NCI-H1092 treated with DMSO at 0.1 percent for 48 hours (cell line): ENCODE measurements at places on chromosomes 16 and 17.

DNA sequence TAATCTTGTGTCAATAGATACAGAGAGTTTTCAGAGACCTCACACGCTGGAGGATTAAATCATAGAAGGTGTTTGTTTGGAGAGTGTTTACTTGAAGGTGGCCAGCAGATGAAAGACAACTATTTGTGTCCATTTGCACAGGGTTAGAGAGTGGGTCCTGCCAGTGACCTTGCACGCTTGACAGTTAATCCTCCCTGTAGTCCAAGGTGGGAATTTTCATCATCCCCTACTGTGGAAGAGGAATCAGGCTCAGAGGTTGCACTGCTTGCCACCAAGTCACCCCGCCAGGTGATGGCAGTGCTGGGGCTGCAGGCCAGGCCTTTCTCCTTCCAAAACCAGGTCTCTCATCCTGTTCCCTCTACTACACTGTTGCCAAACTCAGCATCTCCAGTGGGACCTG lies 12.3 kb downstream of the CDH1 start:
- no peak for DNase-seq

DNA sequence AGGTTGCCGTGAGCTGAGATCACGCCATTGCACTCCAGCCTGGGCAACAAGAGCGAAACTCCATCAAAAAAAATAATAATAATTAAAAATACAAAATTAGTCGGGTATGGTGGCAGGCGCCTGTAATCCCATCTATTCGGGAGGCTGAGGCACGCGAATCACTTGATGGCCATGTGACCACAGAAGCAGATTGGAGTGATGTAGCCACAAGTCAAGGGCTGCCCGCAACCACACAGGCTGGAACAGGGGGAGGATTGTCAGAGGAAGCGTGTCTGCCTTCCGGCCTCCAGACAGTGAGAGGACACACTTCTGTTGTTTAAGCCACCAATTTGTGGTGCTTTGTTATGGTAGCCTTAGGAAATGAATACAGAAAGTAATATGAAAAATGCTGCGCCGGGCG lies 11.8 kb upstream of the NAGS start:
- DNase-seq, result no peak

GRCh38 chr17:81207610-81208581 lies 14.9 kb downstream of the CEP131 start:
- peak; percentile 7 for DNase-seq

DNA sequence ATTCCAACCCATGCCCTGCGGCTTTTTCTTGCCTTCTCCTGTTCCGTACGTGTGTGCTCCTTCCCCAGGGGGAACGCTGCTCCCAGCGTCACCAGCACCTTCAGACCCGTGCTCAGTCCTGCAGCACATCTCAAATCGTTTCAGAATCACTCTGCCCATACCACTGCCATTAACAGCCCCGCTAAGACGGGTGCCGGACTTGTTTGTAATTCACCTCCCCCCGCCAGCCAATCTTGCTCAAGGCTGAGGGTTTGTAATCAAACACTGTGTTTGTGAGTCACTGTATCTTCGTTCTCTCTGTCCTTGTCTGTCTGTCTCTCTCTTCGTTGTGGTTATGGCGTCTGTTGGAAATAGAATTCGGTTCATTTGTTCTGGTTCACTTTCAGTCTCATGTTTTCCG lies 17.3 kb downstream of the CARD14 start:
- DNase-seq, result no peak

DNA sequence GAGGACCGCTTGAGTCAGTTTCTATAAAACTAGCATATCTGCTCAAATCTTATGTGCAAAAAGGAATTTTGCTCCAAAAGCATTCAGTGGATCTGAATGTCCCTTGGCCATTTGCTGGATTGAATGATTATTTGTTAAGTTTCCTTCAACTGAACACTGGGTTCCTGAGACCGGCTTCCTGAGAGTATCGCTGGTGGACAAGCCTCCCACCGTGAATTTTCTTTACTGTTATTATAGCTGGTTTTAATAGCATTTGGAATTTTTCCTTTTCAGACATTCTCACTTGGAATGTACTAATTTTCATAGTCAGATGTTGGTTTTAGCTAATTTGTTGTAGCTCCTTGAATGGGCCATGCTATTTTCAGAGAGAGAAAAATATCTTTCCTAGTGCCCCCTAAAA lies 9.8 kb upstream of the MYOCD start:
- DNase-seq, result no peak

DNA sequence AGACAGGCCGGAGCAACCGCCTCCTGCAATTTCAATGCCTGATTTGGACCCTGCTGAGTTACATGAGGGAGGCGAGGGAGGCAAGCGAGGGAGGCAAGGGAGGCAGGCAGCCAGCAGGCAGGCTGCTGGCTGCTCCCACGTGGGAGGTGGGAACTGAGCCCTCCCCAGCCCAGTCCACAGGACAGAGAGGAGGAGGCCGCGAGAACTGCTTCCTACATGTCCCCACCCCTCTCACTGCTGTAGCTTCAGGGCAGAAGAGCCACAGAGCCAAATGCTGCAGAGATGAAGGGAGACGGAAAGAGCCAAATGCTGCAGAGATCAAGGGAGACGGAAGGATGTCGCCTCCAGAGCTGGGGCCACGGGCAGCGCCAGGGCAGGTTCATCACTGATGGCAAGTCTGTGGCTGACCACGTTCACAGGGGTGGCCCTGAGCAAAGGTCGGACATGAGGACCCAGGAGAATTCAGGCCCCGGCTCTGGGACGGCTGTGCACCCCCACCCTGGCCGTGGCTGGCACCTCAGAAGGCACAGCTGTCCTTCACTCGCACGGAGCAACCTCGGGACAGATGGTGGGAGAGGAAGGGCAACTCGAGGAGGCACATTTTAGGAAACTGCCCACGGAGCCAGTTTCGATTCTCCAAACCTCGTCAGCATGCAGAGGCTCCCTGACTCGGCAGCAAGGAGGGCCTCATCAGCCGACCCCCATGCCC lies 21.5 kb downstream of the RPH3AL start:
- no peak for DNase-seq

GRCh38 chr17:57329380-57330214 lies 73.3 kb downstream of the MSI2 start:
- no peak for DNase-seq

- no peak for DNase-seq
Measured at GRCh38 chr16:85622683-85623082, 9.6 kb downstream of the GSE1 start.

GRCh38 chr17:82213251-82214011 lies 789 bp upstream of the CCDC57 start:
- DNase-seq, result peak; percentile 39

DNA sequence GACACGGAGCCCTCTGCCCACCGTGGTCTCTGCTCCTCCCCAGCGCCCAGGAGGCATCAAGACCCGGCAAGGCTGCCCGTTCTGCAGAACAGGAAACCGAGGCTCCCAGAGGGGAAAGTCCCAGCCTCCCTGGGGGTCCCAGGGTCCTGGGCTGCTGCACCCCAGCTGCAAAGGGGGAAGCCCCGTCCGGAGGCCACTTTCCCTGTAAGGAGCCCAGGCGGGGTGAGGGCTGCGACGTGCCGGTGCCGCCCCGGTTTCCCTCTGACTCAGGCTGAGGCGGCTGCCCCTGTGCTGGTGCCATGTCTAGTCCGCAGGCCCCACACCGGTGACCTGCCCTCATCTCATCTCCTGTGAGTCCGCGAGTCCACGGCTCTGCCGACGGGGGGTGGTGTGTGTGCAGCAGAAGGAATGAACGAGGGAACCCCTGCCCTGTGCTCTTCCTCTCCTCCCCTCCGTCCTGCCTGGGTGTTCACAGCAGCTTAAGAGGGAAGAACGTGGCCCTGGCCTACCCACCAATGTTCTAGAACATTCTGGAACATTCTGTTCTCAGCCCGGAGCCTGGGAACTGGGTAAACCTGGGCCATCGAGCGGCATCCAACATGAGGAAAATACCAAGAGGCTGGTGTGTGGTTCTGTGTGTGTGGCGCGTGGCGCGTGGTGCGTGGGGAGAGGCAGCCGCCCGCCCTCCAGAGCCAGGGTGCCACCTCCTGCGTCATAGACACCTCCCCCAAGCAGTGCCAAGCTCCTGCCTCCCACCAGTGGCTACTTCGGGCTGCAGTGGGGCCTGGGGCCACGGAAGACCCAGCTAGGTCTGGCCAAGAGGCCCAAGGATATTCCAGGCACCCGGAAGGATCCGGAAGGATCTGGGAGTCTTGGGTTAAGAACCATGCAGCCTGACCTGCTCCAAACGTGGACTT lies 7.0 kb upstream of the CBFA2T3 start:
- no peak for DNase-seq

DNA sequence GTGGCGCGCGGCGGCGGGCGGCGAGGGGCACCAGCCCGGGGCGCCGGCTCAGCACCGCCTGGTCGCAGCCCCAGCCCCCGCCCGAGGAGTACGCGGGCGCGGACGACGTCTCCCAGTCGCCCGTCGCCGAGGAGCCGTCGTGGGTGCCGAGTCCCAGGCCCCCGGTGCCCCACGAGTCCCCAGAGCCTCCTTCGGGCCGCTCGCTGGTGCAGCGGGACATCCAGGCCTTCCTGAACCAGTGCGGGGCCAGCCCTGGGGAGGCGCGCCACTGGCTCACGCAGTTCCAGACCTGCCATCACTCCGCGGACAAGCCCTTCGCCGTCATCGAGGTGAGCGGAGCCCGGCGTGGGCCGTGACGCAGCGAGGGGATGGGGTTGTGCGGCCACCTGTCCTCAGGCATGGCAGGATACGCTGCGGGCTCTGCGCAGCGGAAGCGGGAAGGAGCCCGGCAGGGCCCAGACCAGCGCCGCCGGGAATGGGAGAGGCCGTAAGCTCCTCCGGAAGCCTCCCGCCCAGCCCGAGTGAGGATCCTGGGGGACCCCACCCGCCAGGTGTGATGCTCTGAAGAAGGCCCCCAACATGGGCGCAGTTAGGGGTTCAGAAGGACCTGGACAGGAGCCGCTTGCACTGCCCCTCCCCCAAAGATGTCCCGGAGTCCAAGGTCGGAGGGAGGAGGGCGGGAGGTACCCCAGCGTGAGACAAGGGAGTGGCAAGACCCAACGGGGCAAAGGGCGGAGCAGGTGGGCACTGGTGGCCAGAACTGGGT lies 522 bp downstream of the NAGS start:
- DNase-seq, result no peak

- no peak for DNase-seq
Measured at GRCh38 chr17:42188749-42189650, 3.7 kb upstream of the HCRT start.

DNA sequence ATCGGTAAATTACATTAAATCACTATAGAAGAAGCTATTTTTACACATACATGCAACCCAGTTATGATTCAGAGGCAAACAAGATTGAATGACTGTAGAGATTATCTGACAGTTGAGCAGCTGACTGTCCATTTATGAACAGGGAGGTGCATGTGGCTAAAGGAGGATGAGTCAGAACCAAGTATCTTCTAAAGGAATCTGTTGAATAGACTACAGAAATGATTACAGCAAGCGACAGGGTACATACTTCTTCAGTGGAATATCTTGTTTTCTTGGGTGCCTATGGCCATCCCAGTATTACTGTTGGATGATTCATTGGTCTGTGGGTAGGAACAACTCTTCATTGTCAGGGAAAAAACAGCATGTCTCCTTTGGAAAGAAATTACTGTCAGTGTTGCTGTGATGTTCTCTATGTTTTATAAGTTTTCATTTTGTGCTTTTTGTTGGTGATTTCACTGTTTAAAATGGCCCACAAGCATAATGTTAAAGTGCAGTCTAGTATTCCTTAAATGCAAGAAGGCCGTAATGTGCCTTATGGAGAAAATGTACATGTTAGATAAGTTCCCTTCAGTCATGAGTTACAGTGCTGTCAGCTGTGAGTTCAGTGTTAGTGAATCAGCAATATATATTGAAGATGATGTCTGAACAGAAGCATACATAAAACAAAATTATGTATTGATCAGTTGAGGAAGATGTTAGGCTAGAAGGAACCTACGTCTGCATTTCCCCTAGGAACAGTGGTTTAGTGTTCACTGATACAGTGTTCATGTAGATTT lies 27.0 kb downstream of the CBFB start:
- no peak for DNase-seq

- no peak for DNase-seq
Measured at GRCh38 chr17:58236394-58236793, 2.0 kb upstream of the LPO start.
